Activated CD8-positive, alpha-beta memory T cell treated with anti-CD3 and anti-CD28 coated beads for 1 hour (primary cell): ENCODE measurements at places on chromosomes 7 and 10.

- DNase-seq = no peak
Observed at GRCh38 chr7:94477878-94478277, 31.7 kb upstream of the CASD1 start.

DNA sequence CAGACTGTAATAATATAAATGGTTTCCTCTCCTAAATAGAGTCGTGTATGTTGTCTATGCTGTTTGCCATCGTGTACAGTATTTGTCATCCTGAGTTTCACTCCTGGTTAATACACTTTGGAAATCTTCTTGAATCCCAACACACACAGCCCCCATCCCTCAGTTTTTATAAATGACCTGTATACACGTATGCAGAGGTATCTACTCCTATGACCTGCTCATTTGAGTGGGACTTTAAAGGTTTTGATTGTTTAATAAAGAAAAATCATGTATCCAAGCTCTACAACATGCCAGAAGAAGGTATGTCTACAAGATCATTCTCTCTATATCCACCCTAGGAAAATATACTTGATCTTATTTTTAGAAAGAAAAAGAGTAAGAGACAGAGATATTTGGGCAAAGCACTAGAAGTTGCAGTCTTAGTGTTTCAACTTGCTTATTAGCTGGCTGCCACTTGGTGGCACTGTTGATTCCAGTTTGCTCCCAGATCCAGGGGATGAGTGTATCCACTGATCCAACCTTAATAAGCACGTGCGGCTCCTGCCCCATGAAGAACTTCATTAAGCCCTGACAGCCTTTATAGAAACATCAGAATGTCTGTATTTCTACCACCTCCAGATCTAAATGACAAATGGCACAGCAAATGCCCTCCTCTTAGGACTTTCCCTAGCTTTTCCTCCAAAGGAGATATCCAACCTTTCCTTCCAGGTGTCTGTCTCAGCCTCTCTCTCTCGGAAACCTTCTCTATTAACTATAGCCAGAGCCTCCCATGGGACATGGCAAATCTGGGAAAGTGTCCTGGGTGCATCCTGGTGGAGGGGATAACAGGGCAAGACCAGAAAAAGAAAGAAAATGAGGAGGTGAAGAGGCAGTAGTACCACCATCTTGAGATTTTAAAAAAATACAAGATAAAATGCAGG lies 181.6 kb upstream of the NEBL start:
- no peak for DNase-seq

DNA sequence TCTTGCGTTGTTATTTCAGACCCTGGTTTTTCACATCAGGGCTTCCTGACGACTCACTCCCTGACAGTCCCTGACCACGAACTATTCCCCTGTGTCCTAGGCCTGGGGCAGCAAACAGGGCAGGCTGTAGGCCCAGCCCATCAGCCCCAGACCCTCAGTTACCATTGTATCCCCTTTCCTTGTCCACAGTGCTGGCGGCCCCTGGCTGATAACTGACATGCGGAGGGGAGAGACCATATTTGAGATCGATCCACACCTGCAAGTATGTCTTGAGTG lies 50.5 kb upstream of the TRIM8 start:
- DNase-seq = no peak

- DNase-seq = peak; percentile 4
Observed at GRCh38 chr10:25113191-25114035, 61.4 kb upstream of the GPR158 start.

- DNase-seq = no peak
Observed at GRCh38 chr7:112770051-112770450, 20.1 kb downstream of the TMEM168 start.

DNA sequence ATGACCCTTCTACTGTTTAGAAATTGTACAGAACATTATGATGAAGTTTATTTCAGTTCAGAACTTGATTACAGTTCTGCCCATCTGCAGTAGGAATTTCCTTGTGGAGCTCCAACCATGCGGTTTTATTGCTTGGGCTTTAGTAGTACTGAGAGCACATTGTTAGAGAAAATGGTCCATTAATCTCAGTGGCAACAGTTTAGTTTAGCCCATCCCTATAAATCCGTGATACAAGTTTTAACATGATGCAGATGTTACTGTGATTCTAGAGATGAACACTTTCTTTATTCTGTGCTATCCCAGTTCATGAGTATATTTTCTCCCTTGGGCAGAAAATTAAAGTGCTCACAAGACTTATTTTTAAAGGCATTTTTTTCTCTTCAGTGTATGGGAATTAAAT lies 84.8 kb upstream of the FZD8 start:
- no peak for DNase-seq

DNA sequence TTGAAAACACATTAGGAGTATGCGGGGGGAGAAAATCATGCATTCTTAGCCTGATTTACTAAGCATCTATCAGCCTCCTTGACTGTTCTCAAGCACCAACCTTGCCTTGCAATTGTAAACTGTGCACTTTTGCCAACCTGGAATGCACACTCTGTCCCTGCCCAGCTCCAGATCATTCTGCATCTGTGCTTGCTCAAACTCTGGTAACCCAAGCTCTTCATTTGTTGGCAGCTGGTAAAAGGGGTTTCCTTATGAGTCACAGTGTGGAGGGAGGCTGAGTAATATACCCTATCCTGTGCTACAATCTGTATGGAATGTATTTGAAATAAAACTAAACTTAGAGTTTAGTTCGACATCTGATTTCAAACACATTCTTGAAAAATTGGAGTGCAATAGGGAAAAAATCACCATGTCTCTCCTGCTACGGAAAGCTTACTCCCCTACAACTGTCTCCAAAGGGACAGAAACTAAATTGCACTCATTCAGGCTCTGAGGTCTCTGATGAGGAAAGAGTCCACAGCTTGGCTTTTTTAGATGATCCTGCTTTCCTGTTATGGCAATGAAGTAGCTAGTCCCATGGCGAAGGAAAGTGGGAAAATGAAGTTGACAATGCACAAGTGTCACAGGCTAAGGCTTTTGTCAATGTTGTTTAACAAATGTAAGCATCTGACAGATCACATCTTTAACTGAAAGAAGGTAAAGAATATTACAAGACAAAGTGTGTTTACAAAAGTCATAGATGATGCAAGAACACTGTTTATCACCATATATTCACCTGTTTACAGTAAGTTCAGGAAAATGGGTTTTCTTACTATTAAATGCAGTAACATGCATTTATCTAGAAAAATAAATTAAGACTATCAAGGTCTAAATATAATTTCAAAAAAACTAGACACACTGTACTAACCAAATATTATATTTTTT lies 61.9 kb downstream of the TES start:
- no peak for DNase-seq

DNA sequence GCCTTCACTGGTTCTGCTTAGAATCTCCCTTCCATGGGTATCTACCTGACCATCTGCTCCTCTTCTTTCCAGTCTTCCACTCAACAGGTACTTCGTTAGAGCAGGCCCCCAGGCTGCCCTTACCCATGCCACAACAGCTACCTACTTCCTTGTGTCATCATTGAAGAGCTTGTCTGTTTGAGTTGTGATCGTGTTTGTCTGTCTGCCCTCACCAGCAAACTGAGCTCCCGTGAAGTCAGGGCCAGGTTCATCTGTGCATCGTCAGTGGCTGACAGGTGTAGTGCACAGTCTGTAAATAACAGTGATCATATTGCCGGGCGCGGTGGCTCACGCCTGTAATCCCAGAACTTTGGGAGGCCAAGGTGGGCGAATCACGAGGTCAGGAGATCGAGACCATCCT lies 5.0 kb downstream of the NIPSNAP2 start:
- no peak for DNase-seq

GRCh38 chr7:105854498-105854897 lies 21.9 kb downstream of the ATXN7L1 start:
- no peak for DNase-seq
